Mesenchymal stem cell (in vitro differentiated cells and primary cell): ENCODE measurements at places on chromosomes 7 and 10.
A peak's percentile ranks its signal among the peaks of the same experiment; 100 is the strongest.

GRCh38 chr10:22573820-22574569 is 140.4 kb downstream of the PIP4K2A start:
- DNase-seq, result peak; percentile 41

GRCh38 chr7:101457001-101457750 is 94.5 kb downstream of the COL26A1 start:
- DNase-seq, result no peak

GRCh38 chr10:99539120-99539519 is 6.4 kb downstream of the NKX2-3 start:
- DNase-seq, result peak; percentile 61

GRCh38 chr7:30973292-30973691 is 9.5 kb downstream of the GHRHR start:
- DNase-seq, result no peak

- no peak for DNase-seq
Observed at GRCh38 chr7:31004393-31004792, 40.6 kb downstream of the GHRHR start.

DNA sequence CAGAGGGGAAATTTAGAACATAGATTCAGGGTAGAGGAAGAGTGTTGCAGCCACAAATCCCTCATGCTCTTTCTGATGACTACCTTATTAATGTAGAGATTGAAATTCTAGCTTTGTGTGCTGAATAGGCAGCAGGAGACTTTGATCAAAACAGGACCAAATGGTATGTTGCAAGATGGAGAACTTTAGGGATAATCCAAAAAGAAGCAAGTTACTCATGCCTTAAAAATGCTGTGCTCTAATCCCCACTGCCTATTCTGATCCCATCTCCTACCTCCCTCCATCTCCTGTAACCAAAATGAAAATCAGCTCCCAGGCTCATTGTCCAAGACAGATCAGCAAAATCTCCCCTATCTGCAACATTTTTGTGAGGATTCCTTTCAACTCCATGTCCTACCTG is 31.3 kb downstream of the CH25H start:
- DNase-seq, result no peak

DNA sequence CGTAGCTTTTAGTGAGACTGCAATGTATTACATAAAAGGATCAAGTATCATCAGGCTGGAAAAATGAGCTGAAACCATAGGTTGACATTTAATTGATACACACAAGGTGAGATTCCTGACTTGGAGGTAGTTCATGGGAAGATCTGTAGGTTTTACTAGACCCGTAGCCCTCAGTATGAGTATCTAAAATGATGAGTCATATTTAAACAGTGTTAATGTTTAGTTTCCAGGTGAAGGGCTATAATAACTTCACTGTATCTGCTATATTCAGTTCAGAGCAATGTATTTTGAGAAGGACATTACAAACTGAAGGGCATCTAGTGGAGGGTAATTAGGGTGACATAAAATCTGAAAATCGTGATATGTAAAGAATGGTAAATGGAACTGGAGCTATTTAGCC is 35.0 kb downstream of the ENTPD1 start:
- no peak for DNase-seq

- DNase-seq, result no peak
Observed at GRCh38 chr7:33114976-33115375, 5.8 kb upstream of the RP9 start.

- DNase-seq, result no peak
Observed at GRCh38 chr7:131521651-131522163, 34.7 kb downstream of the PODXL start.

- DNase-seq, result no peak
Observed at GRCh38 chr7:87608431-87608830, 7.7 kb upstream of the ABCB1 start.

GRCh38 chr7:55036950-55037736 is 18.3 kb downstream of the EGFR start:
- no peak for DNase-seq

DNA sequence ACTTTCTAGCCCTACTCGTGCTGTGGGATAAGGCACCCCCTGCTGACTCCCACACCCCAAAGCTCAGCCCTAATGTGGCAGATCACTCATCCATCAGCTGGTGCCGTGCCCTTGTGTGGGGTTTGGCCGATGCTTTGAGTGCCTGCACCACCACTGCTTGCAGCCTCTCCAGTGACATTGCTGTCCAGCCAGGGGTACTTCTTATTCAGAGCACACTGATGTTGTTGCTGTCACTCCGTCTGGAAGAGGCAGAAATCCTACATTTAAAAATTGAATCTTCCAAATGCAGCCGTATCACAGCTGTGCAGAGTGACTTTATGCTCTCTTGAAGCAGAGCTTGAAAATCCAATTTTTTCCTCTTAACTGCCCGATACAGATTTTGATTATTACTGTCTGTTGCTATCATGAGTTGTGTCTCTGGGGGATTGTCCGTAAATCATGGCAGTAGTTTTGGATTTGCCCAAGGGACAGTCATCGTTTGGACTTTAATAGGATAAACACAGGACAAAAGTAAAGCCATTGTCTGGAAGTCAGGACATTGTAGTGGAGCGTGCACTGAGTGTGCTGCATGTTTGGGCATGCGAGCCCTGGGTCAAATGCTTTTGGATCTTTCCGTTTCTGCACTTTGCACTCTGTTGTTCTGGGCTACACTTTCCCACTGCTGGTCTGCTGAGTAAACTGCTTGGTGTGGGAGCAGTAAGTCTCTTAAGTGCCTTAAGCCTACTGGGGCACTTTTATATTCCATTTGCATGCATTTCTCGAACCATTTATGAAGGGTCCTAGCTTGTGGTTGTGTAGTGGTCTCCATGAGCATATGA is 128.2 kb downstream of the DOCK1 start:
- DNase-seq, result no peak

- DNase-seq, result no peak
Observed at GRCh38 chr10:127964621-127965020, 57.7 kb downstream of the PTPRE start.

DNA sequence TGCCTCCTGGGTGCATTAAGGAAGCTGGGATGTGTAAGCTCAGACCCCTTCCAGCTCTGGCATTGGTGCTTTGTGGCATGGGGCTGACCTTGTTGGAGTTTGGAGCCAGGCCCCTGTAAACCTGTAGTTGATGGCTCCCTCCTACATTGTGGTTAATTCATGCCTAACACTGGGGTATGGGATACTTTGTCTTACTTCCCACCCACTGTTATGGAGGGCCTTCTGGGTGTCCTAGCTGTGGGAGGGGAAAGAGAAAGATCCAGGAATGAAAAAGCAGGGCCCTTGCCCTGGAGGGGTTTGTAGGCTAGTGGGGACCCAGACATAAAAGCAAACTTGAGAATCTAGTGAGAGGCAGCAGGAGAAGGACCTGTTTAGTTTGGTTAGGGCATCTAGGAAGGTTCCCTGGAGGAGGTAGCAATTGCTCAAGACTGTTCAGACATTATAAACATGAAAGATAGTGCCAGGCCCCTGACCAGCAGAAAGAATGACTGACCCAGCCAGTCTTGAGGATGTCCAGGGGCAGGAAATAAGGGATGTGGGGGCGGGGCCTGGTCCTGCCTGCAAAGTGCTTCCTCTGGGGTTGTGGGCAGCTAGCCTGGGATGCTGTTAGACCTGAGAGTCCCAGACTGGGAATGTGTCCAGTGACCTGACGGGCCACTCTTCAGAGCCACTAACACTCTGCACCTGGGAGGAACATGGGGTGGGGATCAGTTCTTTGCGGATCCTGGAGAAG is 6.6 kb downstream of the ADAMTS14 start:
- DNase-seq, result no peak

GRCh38 chr7:70178211-70178610 is 579.9 kb downstream of the AUTS2 start:
- DNase-seq, result no peak

DNA sequence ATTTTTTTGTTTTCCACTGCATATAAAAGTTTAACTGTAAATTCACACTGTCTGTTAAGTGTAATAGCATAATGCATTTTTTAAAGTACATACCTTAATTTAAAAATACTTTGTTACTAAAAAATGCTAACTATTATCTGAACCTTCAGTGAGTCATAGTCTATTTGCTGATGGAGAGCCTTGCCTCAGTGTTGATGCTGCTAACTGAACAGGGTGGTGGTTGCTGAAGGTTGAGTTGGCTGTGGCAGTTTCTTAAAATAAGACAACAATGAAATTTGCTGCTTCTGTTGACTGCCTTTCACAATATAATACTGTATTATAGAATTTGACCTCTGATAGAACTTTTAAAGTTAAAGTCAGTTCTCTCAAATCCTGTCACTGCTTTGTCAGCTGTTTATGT is 72.3 kb upstream of the GATAD1 start:
- DNase-seq, result no peak

GRCh38 chr7:3210531-3210930 is 90.5 kb upstream of the SDK1 start:
- DNase-seq, result no peak

- DNase-seq, result no peak
Observed at GRCh38 chr7:17994079-17994850, 33.4 kb downstream of the PRPS1L1 start.

GRCh38 chr7:15555381-15555859 is 6.4 kb downstream of the AGMO start:
- peak; percentile 15 for DNase-seq

DNA sequence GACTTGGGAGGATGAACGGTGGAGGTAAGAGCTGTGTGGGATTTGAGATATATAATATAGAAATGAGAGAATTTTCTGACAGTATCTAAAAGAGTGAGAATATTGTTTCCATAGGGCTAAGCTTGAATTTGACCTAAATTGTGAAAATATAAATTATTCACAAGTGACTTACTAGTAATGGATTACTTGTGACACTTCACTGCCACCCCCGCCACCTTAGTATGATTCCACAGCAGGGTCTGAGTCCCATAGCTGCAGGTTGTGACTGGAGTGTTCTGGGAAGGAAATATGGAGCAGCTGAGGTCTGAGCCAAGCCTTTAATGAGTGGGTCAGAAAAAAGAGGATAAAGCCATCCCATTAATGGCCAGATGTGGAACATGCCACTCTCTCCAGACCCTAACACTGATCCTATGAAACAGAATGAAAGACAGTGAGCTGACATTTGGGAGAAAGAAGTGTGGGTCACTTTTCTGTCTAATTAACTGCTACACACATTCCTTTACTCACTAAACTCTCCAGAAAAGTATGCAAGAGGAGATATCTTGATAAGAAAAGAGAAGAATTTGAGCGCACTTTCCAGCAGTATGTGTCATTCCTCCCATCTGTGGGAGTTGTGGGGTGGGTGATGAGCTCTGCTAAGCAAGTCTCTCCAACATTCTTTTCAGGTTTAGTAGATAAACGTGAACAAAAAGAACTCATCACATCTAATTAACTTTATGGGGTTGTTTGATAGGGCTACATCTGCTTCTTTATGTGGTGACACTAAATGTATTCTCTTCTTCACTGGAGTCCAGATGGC is 1193.4 kb downstream of the SORCS3 start:
- DNase-seq, result no peak

GRCh38 chr7:149285603-149286002 is 23.6 kb downstream of the ZNF783 start:
- peak; percentile 50 for DNase-seq

- no peak for DNase-seq
Observed at GRCh38 chr7:26879671-26880070, 15.3 kb upstream of the SKAP2 start.

DNA sequence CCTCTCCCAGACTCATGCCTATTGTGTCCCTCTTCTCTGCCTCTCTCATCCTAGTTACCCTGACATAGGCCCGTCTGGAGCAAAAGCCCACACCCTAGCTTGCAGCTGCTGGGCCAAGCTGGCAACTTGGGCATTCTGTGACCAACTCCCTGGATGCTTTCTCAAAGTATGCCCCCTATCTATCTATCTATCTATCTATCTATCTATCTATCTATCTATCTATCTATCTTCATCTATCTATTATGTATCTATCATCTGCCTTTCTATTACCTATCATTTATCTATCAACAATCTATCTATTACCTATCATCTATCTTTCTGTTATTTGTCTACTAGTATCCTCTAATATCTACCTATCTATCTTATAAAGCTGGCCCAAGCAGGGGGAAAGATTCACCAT is 45.4 kb upstream of the COL13A1 start:
- DNase-seq, result no peak

- no peak for DNase-seq
Observed at GRCh38 chr10:4557469-4557868, 268.5 kb upstream of the AKR1E2 start.

DNA sequence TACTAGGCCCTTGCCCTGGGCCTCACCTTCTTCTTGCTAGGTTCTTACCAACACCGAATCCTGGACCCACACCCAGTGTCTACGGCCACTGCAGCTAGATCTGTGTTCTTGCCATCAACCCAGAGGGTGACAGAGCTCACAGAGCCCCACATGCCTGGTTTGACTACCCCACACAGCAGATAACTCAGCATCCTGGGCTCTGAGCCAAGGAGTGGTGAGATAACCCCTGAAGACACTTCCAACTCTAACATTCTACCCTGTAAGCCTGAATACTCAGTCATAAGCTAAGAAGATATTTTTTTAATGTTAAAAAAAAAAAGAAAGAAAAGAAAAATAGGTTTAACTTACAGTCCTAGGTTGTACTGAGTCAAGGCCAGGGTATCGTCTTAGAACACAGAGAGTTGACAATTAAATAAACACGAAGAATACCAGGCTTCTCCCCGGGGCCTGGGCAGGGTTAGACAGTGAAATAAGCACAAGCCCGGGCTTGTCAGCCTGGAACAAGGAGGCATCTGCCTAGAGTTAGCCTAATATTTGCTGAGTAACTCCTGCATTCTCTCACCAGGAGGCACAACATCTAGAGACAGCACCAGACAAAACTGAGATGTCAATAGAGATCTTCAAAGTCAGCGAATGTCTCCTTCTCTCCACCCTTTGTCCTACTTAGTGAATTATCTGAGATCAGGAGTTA is 556.5 kb upstream of the LRRN3 start:
- DNase-seq, result peak; percentile 12

GRCh38 chr10:45375716-45376231 is 1.8 kb downstream of the ALOX5 start:
- DNase-seq, result no peak

- DNase-seq, result no peak
Observed at GRCh38 chr7:18515067-18515466, 19.5 kb downstream of the HDAC9 start.

DNA sequence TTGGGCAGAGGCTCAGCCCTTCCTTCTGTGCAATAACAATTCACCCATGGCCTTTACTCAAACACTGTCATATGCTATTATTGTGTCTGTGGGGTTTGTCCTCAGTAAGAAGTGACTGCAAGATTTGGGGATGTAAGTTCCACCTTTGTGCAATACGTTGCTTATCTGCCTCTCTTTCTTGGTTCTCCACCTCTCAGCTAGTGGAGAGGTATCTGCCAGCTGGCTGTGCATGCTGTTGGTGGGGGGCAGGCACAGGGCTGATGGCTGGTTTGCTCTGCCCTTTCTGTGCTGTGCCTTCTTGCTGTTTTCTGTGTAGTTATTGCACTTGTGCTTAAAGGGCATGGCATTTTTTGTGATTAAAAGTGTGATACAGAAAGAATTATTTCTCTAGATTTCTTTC is 36.2 kb downstream of the CNNM1 start:
- no peak for DNase-seq
